ENCODE measurements at places on chromosomes 1 and 21.

- no peak for DNase-seq
These were observed 23.2 kb upstream of the SYCP1 start for GRCh38 chr1:114831276-114831994.

DNA sequence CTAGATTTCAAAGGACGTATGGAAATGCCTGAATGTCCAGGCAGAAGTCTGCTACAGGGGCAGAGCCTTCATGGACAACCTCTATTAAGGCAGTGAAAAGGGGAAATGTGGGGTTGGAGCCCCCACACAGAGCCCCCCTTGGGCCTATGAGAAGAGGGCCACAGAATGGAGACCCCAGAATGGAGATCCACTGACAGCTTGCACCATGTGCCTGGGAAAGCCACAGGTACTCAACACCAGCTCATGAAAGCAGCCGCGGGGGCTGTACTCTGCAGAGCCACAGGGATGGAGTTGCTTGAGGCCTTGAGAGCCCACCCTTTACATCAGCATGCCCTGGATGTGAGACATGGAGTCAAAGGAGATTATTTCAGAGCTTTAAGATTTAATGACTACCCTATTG is 108.7 kb downstream of the DMRTB1 start:
- no peak for DNase-seq

GRCh38 chr1:228190778-228191177 is 17.1 kb upstream of the OBSCN start:
- no peak for DNase-seq

- no peak for DNase-seq
These were observed 171.8 kb downstream of the ACTL8 start for GRCh38 chr1:17926906-17927305.

DNA sequence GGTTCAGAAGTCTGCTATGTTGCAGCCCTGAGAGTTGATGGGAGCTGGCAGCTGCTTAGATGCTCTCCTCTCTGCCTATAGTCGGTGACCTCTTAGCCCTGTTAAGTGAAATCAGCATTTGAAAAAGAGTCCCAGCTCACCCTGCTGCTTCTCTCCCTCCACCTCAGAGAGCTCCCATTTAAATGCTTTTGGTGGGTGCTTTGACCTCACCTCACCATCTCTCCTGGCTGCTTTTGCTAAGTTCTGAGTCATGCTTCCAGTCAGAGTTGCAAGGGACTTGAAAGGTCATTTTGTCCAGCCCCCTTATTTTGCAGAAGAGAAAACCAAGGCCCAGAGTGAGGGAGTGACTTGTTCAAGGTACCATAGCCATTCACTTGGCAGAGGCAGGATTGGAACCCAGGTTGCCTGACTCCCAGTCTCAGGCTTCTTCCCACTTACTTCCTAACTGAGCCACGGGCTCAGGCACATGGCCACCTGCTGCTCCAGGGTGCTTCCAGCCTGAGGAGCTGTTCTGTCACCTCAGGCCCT is 3.3 kb downstream of the MAPKAPK2 start:
- DNase-seq, result no peak
